ENCODE measurements at places on chromosomes 3 and 15.

- no peak for DNase-seq
Observed at GRCh38 chr3:113536627-113537101, 4.3 kb downstream of the SIDT1 start.

- no peak for DNase-seq
Observed at GRCh38 chr3:139954146-139954860, 19.3 kb downstream of the CLSTN2 start.

DNA sequence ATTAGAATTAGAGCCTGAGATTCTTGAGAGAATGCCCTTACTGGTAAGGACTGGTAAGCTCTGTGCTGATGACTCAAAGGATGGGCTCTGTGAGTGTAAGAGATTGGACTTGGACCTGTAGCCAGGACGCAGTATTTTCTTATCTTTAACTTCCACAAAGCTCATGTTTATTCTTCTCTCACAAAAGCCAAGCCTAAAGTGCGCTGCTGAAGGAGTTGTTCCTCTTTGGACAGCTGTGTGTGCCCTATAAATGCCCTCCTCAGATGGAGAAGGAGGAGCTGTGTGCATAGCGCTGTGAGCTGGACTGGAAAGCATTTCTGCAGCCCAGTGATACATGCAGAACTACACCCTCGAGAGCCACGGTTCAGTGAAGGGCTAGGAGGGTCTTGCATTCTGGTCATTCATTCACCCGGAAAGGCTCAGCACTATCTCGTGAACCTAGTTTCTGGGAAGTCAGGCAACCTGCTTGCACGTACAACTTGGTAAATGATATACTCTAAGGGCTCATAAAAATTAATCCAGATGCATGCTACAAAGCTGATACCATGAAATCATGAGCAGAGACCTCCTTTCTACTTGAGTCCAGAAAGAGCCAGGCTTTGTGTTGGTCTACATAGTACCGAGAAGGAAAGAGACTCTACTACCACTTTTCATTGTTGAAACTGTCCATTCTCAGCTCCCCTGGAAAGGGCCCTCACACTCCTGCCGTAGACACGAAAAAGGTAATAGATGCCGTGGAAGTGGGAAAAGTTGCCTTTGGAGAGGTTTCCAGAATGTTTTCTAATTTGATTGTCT lies 103.0 kb upstream of the TBL1XR1 start:
- DNase-seq: no peak

DNA sequence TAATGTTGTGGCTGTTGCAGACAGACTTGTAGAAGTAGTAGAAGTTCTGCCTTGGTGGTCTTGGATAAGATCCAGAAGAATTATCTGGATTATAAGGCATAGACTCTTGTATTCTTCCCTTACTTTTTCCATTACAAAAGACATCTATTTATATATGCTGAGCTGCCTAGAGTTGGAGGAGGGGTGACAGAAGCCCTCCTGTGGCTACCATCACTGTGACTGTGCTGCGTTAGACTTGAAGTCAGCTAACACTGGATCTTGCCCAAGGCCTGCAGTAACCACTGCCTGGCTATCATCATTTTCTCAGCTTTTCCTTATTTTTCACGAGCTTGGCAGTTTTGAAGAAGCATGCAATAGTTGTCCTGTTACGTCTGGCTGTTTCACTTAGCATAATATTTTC lies 684.8 kb upstream of the BCHE start:
- DNase-seq: no peak

- no peak for DNase-seq
Observed at GRCh38 chr3:25430935-25431770, 3.1 kb downstream of the RARB start.

- no peak for DNase-seq
Observed at GRCh38 chr15:63323798-63324563, 46.6 kb downstream of the APH1B start.
